ENCODE measurements at places on chromosomes 3 and 15.

DNA sequence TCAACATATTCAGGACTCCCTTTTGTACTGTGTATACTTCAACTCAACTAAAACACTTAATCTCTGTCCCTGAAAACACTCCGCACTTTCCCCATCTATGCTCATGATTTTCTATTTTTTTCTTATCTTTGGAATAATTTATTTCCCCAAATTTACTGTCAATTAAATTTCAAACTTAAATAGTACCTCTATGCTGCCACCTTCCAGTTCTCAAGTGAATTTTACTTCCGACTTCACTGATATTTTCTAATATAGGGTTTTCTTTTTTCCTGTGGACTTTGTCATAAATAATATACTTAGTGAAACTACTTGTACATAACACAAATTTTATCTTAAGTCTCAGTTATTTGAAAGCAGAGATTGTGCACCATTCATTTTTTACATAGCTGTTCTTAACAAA, 1303.3 kb downstream of the OTOL1 start:
- no peak for DNase-seq

- no peak for DNase-seq
These were observed 32.7 kb downstream of the SMAD3 start for GRCh38 chr15:67097930-67098740.

DNA sequence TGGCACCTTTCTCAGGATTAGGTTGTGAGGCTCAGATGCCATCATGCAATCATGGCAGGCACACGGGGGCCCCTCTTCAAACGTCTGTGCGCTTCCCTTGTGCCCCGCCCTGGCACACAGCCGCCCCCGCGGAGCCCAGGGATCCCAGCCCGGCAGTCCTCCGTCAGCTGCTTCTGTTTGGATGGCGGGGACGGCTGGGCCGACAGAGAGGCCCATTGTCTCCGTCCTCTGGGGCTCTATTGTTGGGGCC, 849 bp upstream of the HDAC11 start:
- no peak for DNase-seq

GRCh38 chr3:152430223-152431002, 161.7 kb downstream of the MBNL1 start:
- DNase-seq, result no peak

DNA sequence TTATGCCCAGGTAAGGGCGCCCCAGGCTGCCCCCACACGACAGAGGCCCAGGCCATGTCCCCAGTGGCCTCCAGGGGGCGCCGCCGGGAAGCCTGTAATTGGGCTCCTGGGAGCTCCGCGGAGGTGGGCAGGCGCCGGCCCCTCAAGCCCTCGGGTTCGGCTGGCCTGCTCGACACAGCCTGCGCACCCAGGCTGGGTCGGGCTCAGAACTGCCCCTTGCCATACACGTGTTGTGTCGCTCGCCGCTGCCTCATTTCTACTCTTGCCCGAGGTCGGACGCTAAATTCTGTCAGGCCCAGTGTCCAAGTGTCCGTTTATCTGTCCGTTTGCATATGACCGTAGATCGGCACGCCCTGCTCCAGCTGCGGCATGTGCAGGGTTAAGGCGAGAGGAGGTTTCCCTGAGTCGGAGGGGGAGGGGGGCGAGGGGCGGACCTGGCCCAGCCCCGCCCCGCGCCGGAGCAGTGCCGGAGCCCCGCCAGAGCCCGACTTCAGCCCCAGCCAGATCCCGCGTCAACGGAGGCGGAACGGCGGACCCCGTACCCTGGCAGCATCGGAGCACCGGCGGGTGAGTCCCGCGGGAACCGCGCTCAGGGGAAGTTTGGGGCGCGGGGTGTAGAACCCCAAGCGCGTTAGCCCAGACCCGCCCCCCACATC, at the start of gene KLHDC8B:
Gene KLHDC8B (plus strand): TSS at position 480 of the 656 bp plus-strand sequence. CDS start 1,172 bp downstream, outside the sequence.
- peak; percentile 70 for DNase-seq

GRCh38 chr3:115688418-115688817, 65.1 kb downstream of the GAP43 start:
- no peak for DNase-seq

DNA sequence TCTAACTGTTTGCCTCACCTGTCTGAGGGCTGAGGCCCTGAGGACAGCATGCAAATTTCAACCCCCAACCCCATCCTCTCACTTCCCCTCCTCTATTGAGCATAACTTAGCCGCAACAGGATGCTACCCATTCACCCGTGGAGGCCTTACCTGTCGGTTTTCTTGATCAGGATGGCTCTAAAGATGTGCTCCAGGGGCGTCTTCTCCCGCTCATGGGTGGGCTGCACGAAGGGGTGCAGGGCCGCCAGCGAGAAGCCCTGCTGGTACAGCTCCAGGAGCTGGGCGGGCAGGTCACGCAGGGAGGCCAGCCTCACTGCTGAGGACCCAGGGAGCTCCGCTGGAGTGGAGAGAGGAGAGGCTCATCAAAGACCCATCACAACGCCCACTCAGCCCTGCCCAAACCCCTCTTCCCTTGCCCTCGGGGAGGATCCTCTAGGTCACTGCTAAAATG, 79.8 kb downstream of the RFTN1 start:
- DNase-seq, result no peak

- DNase-seq, result no peak
These were observed 64.2 kb downstream of the MYLK start for GRCh38 chr3:123819949-123820348.

- no peak for DNase-seq
These were observed 1.3 kb downstream of the TCF12 start for GRCh38 chr15:56919609-56920366.

- DNase-seq, result no peak
These were observed 26.9 kb upstream of the THRB start for GRCh38 chr3:24521420-24522145.

- DNase-seq, result no peak
These were observed 118.1 kb downstream of the FBLN2 start for GRCh38 chr3:13666781-13667709.

DNA sequence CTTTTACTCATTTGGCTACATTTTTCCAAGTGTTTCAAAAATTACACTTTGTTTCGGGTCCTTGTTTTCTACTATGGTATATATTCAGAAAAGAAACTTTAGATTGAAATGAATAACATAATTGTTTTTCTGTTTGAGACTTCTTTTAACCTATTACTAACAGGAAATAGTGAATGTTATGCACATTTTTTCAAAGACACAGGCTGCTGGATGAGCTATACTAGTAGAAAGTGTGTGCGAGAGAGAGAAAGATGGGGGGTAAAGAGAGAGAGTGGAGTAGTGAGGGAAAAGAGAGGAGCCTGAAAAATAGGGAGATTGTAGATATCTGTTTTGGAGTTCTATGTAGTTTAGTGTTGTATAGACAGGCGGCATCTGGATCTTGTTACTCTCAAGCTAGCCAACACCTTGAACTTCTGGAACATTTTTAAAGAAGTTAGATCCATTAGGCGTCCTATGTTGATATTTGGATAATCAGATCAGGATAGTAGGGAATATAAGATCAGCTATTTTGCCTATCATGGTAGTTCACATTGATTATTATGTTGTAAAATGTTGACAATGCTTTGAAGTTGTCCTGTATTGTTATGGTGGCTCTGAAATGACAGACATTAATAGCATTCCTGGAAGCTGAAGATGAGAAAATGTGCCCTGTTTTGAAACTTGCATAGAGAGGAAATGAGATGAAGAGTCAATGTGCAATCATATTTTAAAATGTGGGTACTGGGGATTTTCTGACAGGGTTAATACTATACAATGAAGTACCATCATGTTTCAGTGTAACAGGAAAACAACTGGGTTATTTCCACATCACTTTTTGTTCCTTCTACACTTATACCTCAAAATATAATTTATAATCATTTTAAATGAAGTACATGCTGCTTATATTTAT, 2.6 kb downstream of the RBMS3 start:
- DNase-seq, result no peak

DNA sequence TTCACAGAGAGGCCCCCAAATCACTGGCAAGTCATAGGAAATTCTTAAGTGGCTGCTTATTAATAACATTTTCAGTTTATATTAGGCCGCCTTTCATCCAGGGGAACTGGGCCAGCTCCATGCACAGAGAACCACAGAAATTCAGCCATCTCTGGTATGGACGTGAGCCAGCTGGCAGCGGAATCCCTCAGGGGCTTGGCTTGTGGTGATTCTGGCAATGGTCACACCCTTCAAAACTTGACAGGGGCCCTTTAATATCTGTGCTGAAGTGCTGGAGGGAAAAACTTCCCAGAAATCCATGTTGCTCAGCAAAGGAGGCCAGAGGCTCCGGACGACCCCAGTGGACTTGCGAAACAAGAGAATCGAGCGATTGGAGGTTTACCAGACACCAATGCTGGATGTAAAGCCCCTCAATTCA, 11.3 kb downstream of the PRICKLE2 start:
- DNase-seq, result no peak

- no peak for DNase-seq
These were observed 58.1 kb upstream of the AGBL1 start for GRCh38 chr15:86021281-86022264.

GRCh38 chr3:32630266-32630665, 54.7 kb upstream of the CNOT10 start:
- no peak for DNase-seq

DNA sequence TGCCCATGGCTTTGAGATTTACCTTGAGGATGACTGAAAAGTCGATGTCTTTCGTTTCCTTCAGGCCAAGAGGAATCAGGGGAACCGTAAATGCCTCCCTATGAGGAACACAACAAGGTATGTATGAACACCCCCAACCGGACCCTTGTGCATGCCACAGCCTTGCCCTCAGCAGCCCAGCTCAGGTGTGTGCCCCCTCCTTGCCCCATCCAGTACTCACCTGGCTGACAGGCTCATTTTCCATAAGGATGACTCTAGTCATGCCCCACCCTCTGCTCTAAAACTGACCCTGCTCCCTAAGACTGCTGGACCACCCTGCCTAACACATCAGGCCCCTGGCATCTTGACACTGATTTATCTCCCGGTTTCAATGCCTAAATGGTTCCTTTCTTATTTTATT, 270.0 kb downstream of the GOLGA6L6 start:
- no peak for DNase-seq

GRCh38 chr15:72774696-72775383, 8.7 kb downstream of the ADPGK start:
- DNase-seq, result no peak

DNA sequence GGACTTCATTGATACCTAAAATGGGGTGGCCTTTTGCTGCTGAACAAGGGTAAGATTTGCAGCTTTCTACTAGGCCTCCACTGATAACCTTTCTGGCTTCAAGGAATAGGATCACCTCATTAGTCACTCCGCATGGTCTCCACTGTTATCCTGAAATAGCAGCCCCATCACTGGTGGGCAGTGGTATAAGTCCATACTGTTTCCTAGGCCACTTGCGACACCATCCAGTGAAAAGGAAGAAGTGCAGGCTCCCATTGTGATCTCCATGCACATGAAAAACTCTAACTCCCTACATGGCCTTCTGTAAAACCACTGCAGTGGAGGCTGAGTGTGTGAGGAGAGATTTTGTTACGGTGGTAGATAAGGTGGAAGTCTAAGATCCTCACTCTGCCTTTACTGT, 1455.9 kb downstream of the SI start:
- no peak for DNase-seq

DNA sequence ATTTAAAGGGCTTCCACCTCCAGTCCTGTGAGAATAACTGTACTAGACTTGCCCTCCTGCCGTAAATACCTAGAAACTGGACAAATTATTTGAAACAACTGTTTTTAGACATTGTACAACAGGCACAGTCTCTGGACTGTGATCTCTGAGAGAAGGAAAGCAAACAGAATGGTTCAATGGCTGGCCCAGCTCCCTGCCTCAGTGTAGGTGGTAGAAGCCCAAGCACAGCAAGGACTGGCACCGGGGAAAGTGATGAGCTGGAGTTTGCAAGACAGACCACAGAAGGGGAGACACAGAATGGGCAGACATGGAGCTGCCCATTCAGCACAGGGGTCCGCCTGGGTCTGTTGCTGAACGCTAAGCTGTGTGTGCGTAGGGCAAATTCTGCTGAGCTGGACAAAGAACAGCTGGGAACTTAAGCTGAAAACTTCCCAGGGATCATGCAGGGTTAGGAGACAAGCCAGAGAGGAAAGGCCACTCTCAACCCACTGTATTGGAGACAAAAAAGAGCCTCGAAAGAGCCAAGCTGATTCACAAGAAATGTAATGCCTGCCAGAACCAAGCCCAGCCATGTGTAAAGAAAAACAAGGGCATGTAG, 52.6 kb upstream of the SEC61A1 start:
- no peak for DNase-seq

DNA sequence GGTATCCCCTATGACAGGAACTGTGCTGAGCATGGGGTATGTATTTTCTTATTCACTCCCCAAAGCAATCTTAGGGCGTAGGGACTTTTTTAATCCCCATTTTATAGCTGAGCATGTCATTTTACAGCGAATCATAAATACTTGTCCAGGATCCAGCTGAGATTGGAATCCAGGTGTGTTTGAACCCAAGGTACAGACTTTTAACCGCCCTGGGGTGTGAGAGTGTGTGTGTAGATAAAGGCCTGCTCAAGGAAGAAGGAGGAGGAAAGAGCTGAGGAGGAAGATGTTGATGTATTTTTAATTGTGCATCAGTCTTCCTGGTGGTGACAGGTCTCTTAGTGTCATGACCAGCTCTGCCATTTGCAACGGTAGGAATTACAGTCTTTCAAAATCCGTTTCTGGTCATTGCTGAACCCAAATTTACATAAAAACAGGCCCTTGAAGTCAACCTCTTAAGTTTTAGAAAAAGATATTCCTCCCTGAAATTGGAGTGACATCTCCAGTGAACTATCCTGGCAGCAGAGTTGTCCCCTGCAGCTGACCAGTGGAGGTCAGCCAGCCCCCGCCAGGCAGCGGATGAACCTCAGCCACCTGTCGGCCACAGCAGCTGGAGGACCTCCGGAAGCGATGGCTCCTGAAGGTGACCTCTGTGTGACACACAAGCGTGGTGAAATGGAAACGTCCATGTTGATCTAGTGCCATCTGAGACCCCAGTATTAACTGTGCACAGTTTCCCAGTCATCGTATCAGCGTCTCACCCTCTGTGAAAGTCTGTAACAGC, 92.8 kb upstream of the MITF start:
- no peak for DNase-seq

DNA sequence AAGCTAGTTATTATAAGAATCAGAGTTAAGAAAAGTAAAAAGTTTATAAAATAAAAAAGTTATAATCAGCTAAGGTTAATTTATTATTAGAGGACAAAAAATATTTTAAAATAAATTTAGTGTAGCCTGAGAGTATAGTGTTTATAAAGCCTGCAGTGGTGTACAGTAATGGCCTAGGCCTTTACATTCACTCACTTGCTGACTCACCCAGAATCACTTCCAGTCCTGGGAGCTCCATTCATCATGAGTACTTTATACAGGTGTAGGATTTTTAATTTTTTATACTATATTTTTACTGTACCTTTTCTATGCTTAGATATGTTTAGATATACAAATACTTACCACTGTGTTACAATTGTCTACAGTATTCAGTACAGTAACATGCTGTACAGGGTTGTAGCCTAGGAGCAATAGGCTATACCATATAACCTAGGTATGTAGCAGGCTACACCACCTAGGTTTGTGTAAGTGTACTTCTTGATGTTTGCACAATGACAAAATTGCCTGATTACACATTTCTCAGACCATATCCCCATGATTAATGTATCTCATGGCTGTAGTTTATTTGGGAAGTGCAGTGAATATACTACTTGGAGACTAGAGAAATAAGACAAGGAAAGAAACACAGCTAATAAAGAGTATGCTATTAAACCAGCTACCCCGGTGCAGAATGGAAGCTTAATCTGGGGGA, 101.9 kb upstream of the GALNT15 start:
- no peak for DNase-seq

- DNase-seq, result no peak
These were observed 22.4 kb upstream of the RGMA start for GRCh38 chr15:93111451-93111850.
